ENCODE measurements at places on chromosomes 2 and 18.

GRCh38 chr2:168183308-168183997, 63.9 kb downstream of the STK39 start:
- no peak for DNase-seq

DNA sequence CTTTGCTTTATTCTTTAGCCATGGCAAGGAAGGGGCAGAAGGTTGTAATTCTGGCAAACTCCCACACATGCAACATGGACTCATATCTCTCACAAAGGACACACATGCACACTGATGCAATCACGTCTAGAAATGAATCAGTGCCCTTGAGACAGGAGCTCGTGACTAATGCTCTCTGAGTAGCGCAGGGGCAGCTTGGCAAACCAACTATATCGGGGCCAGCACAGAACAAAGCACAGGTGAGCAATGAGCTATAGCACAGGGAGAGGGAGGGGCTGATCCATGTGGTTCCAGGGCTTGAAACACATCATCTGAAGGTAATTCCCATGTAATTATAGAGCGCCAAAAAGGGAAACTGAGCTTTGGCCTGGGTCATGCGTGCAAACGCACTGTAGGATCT, 165.2 kb upstream of the KLF7 start:
- DNase-seq: no peak

DNA sequence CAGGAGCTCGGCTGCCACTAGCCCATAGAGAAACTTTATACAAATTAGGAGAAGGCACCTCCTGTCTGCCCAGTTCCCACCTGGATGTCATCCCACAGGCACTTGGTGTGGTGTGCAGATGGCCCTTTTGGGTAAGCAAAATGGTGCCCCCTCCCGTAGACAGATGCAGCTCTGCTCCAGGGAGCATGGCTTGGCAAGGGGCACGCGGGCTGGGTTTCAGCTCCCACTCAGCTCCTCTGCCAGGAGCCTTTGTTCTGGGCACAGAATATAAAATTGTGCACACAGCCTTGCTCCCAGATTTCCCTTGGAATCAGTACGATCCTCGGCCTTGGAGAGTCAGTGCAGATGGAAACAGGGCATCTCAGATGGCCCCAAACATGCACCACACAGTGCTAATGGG, 20.3 kb upstream of the KCNF1 start:
- DNase-seq: no peak

GRCh38 chr2:236026841-236027240, 141.3 kb downstream of the GBX2 start:
- no peak for DNase-seq

- DNase-seq: no peak
Measured at GRCh38 chr18:14747513-14748474, at the start of gene ANKRD30B. Gene ANKRD30B (plus strand): TSS chr18:14748172. CDS start chr18:14748420, 248 bp downstream.

GRCh38 chr2:121969166-121969565, 213.7 kb downstream of the TSN start:
- DNase-seq: no peak

DNA sequence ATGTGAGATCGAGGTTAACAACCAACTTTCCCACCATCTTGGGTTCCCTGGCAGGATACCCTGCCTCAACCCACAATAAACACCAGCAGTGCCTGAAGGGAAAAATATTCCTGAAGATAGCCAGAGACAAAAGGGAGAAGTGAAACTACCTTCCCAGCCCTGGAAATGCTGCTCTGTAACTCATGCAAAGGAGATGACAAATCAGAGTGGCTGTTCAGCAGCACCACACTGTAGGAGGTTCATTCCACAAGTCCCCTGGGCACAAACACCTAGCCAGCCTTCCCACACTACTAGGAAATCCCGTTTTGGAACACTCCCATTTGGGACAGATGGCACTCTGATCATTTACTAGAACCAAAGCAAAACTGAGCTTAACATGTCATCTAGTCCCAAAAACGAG, 190.7 kb upstream of the RBBP8 start:
- DNase-seq: no peak

- DNase-seq: peak; percentile 28
Measured at GRCh38 chr2:32960647-32961403, 14.1 kb downstream of the LTBP1 start.

- DNase-seq: peak; percentile 86
Measured at GRCh38 chr2:105396254-105397024, 2.4 kb downstream of the FHL2 start.
